ENCODE measurements at places on chromosomes 11 and 22.
A peak's percentile ranks its signal among the peaks of the same experiment; 100 is the strongest.

DNA sequence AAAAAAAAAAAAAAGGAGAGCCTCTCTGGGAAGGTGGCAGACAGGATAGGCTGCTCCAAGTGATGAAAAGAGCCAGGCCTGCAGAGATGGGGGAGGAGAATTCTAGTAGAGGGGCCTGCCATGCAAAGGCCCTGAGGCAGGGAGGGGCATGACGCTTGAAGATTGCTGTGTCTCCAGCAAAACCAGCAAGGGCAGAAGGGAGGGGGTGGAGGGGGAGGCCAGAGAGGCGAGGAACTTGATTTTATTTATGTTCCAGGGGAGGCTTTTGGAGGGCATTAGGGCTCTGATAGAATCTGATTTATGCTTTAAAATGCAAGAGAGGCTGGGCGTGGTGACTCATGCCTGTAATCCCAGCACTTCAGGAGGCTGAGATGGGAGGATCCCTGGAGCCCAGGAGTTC lies 16.7 kb upstream of the PACSIN2 start:
- DNase-seq, result no peak

DNA sequence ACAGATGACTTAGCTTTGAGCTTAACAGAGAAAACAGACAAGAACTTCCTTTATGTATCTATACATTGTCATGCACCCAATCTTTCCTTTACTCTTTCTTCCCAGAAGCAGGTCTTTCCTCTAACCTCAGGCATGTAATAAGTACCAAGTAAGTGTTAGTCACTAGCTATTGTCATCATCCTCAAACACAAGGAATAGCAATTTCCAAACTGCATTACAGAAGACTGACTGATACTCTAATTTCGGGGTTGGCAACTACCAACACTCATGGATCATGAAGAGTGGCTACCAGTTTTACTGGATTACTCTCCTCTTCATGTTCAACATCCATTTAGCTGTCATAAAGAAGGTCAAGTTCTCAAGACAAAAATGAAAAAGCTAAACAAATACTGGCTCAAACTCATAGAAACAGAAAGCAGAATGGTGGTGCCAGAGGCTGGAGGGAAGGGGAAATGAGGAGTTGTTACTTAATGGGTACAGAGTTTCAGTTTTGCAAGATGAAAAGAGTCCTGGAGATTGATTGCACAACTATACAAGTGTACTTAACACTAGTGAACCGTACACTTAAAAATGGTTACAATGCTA lies 111.6 kb downstream of the SIK3 start:
- DNase-seq, result peak; percentile 21

GRCh38 chr11:92580908-92581307 lies 356.3 kb downstream of the FAT3 start:
- DNase-seq, result no peak

DNA sequence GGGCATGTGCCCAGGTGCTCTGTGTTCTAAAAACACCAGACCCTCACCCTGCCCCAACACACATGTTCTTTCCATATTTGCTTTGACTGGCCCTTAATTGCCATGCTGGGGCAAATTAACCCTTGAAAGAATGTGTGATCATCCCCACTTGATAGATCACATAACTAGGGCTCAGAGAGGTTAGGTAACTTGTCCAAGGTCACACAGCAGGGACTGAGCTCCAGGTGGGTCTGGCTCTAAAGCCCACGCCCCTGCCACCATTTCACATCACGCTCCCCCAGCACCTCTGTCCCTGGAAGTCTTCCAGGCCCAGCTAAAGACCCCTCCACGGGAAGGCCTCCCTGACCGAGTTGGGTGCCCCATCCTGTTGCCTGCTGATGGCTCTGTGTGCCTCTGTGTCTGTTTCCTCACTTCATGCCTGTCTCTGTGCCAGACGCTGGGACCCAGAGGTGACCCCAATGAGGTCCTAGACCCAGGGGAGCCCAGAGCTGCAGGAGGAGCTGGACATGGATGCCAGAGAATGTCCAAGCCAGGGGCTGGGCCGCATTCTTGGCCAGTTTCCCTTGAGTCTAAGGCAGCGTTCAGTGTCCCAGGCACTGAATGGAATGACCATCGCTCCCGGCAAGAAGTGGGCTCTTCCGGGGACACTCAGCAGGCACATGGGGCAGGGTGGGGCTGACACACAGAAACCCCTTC lies 79.7 kb downstream of the MYO7A start:
- no peak for DNase-seq

- no peak for DNase-seq
Measured at GRCh38 chr11:19321351-19321750, 80.6 kb upstream of the E2F8 start.

GRCh38 chr22:37345863-37346504 lies 63.7 kb downstream of the CYTH4 start:
- no peak for DNase-seq

GRCh38 chr11:117705866-117706265 lies 91.2 kb downstream of the DSCAML1 start:
- DNase-seq, result no peak

DNA sequence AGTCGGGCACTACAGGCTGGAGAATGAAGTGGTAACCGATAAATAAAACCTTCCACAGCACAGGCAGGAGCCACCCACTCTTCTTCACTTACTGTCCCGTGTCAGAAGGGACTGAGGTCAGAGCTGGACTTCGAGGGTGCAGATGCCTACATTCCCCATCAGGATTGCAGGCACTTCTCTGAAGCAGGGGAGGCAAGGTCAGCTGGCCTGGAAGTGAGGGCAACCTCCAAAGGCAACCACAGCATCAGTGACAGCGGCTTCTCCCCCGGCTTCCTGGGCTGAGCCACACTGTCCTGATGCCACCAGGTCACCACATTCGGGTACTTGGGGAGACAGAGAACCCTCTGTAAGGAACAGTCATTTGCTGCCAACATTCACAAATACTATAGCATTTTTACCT lies 22.7 kb downstream of the TCIRG1 start:
- DNase-seq, result no peak

GRCh38 chr11:34135439-34135838 lies 30.0 kb downstream of the NAT10 start:
- no peak for DNase-seq

DNA sequence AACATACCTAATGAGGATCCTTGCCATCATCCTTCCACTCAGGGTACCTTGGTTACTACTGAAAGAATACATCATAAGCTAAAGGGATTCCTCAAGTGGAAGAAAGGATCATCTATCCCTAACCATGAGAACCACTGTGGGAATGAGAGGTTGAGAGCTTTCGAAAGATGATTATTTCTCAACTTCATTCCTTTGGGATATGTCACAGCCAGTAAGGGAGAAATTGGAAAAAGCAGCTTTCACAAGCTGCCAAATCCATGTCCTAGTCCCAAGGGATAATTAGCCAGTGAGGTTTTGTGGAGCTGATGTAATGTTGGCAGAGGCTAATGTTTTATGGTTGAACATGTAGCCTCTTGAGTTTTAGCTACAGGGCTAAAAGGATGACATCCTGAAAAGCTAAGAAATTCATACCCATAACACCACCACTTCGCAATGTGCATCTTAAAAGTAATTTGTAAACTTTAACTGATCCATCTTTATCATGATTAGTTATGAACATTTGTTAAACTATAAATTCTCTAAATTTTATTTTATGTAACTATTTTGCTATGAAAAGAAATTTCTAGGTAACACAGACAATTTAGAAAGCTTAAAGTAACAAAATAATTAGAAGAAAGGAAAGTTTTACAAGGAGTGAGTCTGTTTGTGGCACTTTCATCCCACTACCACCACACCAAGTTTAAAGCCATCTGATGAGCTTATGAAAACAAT lies 123.9 kb downstream of the MRTFA start:
- DNase-seq, result no peak

DNA sequence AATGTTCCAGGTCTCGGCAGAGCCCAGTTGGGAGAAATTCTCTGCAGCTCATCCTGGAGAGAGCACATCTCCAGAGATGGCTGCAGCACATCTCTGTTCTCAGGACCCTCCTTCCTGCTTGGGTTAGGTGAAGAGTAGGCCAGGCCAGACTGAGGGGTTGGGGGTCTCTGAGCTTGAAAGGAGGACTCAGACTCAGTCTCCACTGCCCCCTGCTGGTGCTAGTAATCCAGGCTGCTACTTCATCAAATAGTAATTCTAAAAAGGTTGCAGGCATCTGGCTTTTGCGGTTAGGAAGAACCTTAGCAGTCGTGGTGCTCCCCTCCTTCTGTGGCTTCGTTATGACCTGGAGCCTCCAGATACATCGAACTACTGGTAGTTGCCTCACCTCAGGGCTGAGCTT lies 9.7 kb downstream of the TUB start:
- DNase-seq, result no peak

GRCh38 chr22:35648066-35649025 lies at the start of gene APOL6:
TSS of gene APOL6 (plus strand) at chr22:35648446. CDS start at chr22:35656426, 7,980 bp downstream.
- peak; percentile 60 for DNase-seq

DNA sequence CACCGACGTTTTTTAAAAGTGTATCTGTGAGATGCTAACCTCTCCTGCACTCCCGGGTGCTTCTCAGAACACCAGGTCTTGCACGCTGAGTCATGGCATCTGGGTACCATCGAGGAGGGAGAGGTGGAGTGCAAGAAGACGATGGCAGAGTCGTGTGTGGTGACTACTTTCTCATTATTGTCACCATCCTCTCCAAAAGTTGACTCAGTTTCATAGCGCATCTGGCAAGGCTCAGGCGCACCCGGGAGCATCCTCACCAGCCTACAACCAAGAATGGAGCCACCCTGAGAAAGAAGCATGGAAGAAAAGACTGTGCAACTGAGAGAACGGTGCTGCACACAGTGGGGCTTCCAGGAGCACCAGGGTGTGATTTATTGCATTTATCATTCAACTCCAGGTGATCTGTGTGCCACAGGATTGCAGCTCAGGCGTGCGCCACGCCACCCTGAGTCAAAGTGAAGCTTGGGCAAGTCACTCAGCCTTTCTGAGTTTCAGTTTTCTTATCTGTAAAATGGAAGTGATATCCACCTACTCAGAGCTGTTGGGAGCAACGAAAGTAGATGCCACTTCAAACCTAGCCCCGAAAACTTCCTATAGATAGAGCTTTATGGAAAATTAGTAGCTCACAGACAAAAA lies 65.4 kb downstream of the LINC01488 start:
- DNase-seq, result no peak

DNA sequence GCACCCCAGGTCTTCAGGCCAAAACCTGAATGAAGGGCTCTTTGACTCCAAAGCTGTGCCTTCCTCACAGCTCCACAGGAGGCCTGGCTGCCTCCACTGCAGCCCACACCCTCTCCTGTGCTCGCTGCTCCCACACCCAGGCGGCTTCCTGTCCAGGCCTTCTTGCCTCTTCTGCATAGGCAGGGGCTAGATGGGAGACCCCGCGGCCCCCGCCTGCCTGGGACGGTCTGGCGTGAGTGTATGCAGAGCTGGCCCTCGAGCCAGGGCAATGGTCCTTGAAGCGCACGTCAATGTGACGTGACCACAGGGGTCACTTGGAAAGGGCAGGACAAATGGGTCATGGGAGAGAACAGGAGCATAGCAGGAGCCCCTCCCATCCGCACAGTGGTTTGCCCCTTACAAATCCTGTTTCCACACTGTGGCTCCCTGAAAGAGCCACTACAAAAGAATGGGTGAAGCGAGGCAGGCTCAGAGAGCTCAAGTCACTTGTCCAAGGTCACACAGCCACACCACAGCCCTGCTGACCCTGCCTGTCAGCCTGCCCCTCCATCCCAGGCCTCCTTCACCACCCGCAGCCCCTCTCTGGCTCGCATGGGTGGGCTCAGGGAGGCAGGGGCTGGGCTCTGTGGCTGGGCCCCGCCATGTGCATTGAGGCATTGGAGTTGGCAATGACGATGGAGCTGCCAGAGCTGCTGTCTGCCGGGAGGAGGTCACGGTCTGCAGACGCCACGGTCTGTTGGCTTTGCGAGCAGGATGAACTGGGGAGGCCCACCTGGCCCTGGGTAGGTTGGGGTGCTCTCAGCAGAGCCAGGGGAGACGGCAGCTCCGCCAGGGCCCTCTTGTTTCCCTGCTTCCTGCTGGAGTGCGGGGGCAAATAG lies 71.2 kb upstream of the WNT11 start:
- DNase-seq, result no peak

- no peak for DNase-seq
Measured at GRCh38 chr11:104876324-104876723, 21.9 kb downstream of the CASP12 start.

- DNase-seq, result no peak
Measured at GRCh38 chr11:45169310-45170072, 23.1 kb downstream of the PRDM11 start.

- DNase-seq, result no peak
Measured at GRCh38 chr11:27701355-27702105, 1.3 kb upstream of the BDNF start.

GRCh38 chr11:128187377-128187776 lies 400.0 kb downstream of the ETS1 start:
- DNase-seq, result no peak

DNA sequence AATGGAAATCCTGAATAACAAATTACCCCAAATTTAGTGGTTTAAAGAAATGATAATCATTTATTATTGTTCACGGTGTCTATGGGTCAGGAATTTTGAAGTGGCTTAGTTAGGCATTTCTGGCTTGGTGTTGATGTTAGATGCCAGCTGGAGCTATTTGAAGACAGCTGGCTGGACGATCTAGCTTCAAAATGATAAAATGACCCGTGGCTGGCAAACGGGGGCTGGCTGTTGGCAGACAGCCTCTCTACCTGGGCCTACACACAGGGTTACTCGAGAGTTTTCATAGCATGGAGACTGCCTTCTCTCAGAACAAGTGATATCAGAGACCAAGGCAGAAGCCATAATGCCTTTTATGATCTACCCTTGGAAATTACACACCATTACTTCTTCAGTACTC lies 285.2 kb downstream of the METTL15 start:
- no peak for DNase-seq

- no peak for DNase-seq
Measured at GRCh38 chr22:23313791-23314567, 133.7 kb downstream of the BCR start.

DNA sequence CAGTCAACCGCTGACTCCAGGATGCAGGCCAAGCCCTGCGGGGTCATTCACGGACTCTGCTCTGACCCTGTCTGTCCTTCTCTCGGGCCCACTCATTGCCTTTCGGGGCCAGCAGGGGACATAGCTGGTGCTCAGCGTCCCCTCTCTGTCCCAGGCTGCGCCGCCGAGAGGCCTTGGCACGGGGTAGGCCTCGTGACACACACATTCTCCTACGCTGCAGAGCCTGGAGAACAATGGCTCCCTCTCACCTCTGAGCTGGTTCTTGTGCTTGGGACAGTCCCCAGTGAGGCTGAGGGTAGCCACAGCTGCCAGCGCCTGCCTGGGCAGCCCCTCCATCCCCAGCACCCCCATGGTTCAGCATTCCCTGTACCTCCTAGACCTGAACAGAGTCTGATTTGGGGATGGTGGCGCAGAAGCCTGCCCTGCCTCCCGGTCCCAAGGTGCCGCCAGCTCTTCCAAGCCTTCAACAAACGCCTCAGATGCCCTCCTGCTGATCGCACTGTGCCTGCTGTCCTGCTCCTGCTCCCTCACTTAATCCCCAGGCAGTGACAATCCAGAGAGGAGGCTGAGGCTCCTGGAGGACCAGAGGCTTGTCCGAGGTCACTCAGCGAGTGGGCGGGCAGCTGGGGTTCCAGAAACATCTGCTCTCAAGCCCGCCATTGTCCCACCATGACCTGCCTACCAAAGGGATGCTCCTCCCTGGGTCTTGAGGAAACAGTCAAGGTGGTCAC lies 30.4 kb downstream of the DUSP8 start:
- no peak for DNase-seq

Data from T-cell (primary cell).